Stimulated activated CD4-positive, alpha-beta T cell treated with anti-CD3 and anti-CD28 coated beads, Interleukin-1b, Interleukin-23, amount 100 ng/mL, for 1 hour (primary cell): ENCODE measurements at places on chromosomes 13 and 19.

DNA sequence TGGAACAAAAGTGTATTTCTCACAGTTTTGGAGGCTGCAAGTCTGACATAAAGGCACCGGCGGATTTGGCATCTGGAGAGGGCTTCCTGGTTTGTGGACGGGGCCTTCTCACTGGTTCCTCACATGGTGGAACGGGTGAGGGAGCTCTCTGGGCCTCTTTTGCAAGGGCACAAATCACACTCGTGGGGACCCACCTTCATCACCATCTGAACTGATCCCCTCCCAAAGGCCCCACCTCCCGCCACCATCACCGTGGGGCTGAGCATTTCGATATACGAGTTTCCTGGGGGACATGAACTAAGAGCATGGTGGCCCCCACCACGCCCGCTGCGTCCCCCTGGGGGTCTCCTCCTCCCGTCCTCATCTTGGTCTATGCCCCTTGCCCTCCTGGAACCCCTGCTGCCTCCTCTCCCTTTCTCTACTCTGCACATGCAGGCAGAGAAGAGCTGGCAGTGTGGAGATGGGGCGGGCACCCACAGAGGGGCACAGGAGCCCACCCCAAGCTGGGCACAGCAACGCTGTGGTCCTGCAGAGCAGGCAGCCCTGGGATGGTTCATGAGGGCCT, 20.8 kb upstream of the SPACA7 start:
- DNase-seq: no peak

- DNase-seq: no peak
Measured at GRCh38 chr19:42419309-42419708, 7.9 kb downstream of the LIPE start.

GRCh38 chr19:3556978-3557460, 367 bp downstream of the MFSD12 start:
- DNase-seq: no peak

DNA sequence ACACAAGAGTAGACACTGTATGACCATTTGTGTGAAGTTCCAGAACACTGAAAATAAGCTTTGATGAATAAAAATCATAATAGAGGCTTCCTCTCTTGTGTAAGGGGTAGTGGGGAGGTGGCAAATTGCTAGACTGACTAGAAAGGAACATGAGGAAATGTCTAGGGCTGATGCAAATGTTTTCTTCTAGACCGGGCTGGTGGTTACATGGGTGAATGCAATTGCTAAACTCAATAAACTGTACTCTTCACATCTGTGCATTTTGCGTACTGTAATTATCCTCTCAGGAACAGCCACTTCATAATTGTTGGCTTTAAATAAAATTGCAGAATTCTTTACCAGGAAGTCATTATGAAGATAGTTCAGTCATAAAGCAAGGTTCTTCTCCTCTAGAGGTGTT, 5.2 kb upstream of the KBTBD7 start:
- no peak for DNase-seq

DNA sequence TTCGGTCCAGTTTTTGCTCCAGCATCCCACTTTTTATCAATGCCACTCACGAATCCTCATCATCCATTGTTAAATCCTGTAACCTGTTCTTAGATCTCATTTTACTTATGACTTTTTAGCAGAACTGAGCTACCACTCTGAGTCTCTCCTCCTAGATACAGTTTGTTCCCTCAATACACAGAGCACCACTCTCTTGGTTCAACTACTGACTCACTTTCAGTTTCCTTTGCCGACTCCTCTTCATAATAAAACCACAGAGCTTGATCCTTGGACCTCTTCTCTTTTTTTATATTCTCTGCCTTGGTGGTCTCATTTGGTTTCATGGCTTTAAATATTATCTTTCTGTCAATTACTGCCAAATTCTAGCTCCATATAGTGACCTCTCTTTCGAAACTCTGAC, 150.3 kb downstream of the SLITRK5 start:
- no peak for DNase-seq

GRCh38 chr19:899336-900042, 6.2 kb downstream of the RNU6-9 start:
- no peak for DNase-seq

- DNase-seq: no peak
Measured at GRCh38 chr13:98224557-98224956, 47.5 kb upstream of the RNF113B start.

DNA sequence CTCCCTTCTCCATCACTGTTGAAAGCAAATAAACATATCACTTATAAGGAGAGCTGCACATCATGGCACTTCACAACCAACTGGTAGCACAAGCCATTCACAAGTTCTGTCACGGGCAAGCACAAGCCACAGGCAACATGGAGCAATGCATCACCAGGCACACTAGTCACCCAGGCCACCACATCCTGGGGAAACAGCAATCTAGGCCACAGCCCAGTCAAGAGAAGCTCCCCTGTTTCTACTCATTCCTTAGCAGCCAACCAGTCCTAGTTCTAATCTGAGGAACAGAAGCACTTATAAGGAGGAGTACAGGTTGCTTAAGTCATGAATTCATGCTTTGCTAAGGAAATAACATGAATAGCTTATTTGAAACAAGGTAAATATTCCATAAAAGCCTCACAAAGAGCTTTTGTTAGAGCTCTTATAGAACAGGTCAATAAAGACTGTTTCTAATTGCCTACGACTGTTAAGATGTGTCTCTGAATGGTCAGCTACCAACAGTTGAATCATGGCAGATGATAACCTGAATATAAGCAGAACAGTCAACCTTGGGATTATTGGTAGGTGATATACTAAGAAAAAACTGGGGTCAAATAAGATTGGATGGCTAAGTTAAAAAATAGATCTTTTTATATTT, 169.0 kb downstream of the TBC1D4 start:
- DNase-seq: no peak
